ENCODE measurements at places on chromosomes 3 and 15.

DNA sequence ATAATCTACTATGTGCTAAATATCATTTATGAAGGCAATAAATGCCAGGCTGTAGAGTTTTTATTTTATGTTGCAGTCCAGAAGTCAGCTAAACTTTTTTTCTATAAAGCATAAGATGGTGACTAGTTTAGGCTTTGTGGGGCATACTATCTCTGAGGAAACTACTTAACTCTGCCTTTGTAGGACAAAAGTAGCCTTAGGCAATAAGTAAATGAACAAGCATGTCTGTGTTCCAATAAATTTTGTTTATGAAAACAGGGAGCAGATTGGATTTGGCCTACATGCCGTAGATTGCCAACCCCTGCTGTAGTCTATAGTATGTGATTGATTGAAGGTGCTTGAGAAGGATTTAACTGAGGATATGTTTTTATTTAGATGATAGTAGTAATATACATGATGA is 502.5 kb upstream of the NAALADL2 start:
- DNase-seq, result no peak

DNA sequence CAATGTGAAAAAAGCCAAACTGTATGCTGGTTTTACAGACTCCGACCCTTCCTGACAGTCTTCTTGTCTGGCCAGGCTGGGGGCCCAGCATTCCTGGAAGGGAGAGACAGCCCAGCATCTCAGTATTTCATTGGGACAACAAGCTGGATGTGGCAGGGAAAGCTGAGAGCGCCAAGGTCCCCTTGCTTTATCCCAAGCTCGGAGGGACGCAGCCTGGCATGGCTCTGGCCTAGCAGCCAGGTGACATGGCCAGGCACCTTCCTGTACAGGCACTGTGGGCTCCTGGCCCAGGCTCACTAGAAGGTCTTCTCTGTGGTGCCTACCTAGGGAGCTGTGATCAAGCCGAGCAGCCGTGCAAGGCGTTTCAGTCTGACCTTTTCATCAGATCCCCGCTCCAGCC is 33.0 kb downstream of the UMPS start:
- no peak for DNase-seq

GRCh38 chr3:1190569-1190968 is 97.7 kb downstream of the CNTN6 start:
- no peak for DNase-seq

DNA sequence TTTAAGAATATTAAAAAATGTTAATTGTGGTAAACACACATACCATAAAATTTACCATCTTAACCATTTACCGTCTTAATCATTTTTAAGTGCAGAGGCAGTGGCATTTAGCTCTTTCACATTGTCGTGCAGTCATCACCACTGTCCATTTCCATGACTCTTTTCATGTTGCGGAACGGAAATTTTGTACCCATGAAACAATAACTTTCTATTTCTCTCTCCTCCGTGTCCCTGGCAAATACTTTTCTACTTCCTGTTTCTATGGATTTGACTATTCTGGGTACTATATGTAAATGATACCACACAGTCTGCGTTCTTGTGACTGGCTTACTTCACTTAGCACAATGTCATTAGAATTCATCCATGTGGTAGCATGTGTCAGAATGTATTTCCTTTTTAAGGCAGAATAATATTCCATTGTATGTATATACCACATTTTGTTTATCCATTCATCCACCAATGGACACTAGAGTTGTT is 27.9 kb downstream of the AKAP13 start:
- DNase-seq, result no peak

DNA sequence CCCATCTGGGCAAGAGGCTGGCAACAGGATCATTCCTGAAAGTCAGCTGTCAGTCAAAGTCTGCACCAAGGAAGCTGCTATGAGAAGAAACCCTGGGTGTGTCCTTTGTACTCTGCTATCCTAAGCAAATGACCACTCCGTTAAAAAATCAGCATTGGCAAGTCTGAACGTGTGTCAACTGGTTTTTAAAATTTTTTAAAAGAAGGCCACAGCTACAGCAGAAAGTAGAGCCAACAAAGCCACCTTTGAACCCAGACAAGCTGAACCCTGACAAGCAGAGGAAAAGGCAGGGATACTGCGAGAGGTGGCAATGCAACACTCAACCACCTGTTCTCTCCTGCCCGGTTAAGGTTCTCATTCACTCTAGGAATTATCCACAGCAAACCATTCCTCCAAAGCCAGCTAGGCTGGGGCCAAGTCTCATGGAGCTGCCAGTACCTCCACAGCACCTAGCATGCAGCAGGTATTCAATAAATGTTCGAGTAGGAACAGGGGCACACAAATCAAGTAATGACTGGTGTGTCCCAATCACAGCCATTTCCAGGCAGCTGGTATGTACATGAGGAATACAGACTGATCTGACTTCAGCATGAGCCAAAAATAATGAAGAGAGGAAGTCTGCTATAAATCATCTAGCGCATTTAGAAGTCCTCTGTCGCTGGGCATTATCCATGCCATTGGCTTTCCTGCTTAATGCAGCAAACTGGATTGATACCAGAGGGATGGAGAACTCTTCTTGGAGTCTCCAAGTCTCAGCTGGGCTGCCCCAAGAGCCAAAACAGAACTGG is 76.0 kb downstream of the ADCY5 start:
- no peak for DNase-seq

GRCh38 chr3:48595526-48596121 is 495 bp upstream of the COL7A1 start:
- no peak for DNase-seq

- no peak for DNase-seq
These were observed 66.8 kb downstream of the PDE8A start for GRCh38 chr15:85048430-85048829.

DNA sequence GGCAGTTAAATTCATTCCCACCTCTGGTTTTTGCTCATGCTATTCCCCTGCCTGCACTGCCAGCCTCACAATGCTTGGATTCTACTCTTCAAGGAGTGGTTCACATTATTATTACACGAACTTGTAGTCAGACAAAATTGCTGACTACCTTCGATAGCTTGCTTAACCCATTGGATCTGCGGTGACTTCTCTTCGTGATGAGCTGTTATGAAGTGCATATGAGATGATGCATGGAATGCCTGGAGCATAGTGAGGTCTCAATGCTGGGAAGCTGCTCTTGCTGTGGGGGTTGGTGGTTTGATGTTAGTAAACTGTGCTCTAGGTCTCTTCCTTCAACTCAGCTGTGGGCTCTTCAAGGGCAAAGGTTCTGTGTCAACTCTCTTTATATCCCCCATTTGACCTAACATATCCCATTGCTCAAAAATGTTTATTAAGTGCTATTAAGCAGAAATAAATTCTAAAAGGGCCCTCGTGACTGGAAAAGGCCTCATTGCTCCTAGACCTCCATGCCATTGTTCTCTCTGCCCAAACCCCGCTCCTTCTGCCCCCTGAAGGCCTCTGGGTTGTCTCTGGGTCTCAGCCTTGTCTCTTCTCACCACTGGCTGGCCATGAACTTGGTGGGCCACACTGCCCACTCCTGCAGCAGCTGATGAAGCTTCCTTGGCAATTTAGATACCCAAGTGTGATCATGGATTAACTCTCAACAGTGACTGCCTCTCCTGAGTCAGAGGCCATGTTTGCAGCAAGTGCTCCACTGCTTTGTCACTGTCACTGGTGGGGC is 4.5 kb upstream of the SLCO2A1 start:
- no peak for DNase-seq

DNA sequence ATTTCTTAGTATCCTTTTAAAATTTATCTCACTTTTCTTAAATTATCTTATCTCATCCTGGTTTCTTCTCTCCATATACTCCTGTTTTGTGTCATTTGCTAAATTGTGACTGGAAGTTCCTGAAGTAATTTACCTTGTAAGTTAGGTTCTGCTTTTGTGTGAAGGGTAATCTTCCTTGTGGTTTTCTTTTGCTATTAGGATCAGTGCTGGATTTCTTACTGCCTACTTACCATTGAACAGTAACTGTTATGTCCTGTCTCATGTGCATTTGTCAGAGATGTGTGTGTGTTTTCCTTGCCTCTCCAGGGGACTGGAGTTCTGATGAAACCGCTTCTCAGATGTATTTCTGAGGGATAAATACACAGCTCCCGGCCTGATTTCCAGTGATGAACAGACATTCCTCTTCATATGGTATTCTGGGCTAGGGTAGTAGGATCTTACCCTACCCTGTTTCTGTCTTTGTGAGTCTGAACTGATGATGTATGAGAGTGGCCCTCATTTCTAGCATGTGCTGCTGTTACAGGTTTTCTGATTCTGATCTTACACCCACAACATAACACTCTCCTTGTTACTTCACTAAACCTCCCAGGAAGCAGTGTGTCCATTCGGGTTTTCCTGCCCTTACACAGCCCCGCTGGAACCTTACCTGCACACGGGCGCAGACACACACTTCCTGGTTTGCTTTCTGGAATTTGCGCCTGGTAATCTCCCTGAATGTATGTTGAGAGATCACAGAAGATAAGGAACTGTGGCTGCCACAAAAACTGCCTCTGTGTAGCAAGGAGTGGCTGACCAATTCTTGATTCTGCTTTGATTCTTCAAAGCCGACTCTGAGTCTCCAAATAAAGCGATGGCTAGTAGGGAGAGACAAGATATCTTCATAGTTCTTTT is 14.7 kb downstream of the PAK2 start:
- DNase-seq, result no peak

DNA sequence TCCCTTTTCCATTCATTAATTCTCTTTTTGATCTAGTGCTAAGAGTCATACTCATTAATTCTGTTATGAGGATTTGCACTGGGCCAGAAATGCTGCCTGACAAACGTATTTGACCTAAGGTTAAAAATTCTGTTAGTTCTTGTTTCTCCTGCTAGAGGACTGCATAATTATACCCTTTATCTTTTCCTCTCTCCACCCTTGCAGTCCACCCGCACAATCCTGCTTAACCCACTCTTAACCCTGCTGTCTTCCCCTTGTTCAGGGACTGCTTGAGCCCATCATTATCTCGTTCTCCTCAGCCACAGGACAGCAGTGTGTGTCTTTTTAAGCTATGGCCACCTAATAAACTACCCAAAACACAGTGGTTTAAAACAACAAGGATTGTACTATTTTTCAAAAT is 31.1 kb upstream of the DYNC1LI1 start:
- DNase-seq, result no peak

DNA sequence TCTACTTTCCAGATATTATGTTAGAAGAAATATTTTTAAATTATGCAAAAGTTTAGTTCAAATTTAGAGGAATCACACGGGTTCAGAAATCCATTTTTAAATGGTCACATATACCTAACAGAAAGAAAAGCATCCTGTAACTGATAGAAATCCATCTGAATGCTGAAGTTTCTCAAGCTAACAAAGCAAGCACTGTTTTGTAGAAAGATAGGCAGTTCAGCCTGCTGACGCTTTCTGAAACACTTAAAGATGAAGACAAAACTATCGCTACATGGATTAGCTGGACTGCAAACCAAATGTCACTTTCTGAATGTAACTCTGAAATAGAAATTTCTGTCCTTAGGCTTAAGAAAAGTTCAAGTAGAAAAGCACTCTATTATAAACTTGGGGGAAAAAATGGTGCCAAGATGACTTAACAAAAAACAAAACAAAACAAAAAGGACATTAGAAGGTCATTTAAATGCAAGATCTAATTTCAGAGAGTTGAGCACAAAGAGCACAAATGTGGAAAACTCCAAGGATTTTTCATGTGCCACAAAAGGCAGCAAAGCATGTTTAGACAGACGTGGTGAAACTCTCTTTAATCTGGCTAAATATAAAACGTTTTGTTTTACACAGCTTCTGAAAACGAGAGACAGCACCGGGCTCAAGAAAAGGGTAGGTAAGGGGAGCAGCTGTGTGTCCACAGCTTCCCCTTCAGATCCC is 1.2 kb downstream of the PLOD2 start:
- no peak for DNase-seq
